ENCODE measurements at places on chromosomes 16 and 17.

- no peak for DNase-seq
These were observed 3.2 kb downstream of the MED31 start for GRCh38 chr17:6648181-6648580.

DNA sequence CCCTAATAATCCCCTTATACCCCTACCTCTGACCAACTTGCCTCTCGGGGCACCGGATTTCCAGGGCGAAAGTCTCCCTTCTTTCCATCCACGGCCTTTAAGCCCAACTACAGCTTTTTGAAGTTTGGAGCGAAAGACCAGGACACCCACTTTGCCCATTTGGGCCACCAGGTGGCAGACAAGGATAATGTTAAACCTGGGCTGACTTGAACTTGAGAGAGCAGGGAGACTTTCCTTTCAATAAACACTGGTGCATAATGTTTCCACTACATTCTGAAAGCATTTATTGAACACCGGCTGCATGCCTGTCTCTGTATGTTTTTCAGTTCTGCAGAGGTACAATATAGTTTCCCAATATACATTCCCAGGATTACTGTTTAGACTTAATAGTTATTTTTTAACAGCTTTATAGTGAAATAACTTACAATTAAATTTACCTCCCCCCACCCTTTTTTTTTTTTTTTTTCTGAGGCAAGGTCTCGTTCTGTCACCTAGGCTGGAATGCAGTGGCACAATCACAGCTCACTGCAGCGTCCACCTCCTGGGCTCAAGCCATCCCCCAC is 6.9 kb upstream of the CES3 start:
- peak; percentile 83 for DNase-seq

- DNase-seq: peak; percentile 33
These were observed 9.4 kb upstream of the CEP20 start for GRCh38 chr16:15897834-15898254.

- no peak for DNase-seq
These were observed 203.6 kb downstream of the RAB11FIP4 start for GRCh38 chr17:31595076-31595475.

DNA sequence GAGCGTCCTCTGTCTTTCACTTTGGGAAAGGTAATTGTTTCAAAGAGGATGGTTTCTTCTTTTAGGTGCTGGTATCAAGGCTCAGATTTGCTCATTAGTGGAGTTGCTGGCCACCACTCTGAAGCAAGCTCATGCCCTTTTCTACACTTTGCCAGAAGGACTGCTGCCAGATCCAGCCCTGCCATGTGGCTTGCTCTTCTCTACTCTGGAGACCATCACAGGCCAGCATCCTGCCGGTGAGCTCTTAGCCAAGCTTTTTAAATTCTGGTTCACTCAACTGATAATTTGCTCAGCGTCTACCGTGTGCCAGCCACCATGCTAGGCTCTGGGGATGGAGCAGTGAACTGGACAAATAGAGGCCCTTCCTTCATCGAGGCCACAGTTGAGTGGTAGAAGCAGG is 4.3 kb downstream of the COG1 start:
- DNase-seq: no peak

- DNase-seq: no peak
These were observed 33.4 kb upstream of the CLEC18A start for GRCh38 chr16:69917739-69918138.

DNA sequence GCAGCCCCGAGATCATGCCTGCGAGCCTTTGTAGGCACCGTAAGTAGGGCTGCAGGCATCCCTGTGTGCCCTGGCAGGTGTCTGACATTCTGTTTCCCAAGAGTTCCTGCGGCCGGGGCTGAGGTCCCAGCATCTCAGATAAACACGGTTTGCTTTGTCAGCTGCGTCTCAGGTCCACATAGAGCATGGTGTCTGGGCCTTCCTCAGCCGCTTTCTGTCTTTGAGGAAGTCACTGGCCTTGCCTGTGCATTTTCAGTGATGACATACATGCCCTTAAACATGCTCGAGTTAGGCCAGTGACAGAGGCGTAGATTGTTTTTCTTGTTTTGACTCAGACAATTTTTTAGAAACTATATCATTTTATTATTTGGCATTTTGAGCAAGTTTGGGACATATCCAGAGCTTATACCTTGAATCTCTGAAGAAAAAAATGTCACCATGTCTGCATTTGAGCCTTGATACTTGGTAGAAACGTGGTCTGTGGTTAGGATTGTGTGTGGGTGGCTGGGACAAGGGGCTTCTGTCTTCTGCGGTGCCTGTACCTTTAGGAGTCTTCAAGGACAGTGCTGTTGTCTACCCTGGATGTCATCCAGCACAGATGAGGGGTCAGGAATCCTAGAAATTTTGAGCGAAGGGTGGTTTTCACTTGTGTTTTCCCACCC is 105.8 kb downstream of the SNX29 start:
- no peak for DNase-seq

Data from stimulated activated CD4-positive, alpha-beta T cell treated with anti-CD3 and anti-CD28 coated beads, Interleukin-2, amount 100 ng/mL, for 24 hours (primary cell).